ENCODE measurements at places on chromosomes 7 and 10.

DNA sequence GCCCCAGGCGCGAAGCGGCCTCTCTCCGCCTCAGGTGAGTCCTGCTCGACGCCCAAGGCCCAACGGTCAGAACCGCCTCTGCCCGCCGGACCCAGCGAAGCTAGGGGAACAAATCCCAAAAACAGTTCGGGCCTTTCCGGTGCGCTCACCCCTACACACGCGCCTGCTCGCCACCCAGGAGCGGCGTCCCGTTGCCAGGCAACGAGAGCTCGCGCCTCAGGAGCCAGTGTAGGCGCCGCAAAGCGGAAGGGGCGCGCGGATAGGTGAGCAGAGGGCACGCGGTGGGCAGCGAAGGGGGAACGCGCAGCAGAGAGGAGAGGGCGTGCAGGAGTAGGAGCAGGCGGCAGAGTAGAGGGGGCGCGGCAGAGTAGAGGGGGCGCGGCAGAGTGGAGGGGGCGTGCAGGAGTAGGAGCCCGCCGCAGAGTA is at the start of the genes DYDC1 and DYDC2:
Gene DYDC1, minus strand, starts transcription at position 193 of the 426 bp plus-strand sequence. CDS start 4,154 bp downstream, outside the sequence.
Gene DYDC2, plus strand, starts transcription at position 219 of the 426 bp plus-strand sequence. CDS start 5,663 bp downstream, outside the sequence.
- DNase-seq, result peak; percentile 20

- DNase-seq, result no peak
These were observed 96.5 kb upstream of the PODXL start for GRCh38 chr7:131652934-131653333.

DNA sequence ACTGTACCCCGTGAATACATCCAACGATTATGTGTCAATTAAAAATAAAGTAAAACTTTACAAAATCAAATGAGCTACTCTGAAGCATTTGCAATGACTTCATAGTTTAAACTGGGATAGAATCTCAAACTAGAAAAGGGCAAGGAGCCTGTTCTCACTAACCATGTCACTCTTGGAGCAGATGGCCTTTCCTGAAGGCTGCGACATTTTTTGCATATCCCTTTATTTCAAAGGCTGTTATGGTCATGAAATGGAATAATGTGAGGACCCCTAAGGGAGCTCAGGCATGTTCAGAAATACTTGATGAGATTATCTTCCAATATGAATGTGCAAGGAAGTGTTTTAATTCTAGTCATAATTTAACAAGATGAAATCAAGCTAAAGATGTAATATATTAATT is 679.4 kb downstream of the NRG3 start:
- DNase-seq, result no peak

- DNase-seq, result no peak
These were observed 293.0 kb upstream of the NPSR1 start for GRCh38 chr7:34365011-34365410.

GRCh38 chr10:17240096-17240495 is 12.1 kb downstream of the VIM start:
- DNase-seq, result no peak

- DNase-seq, result peak; percentile 82
These were observed 7.0 kb downstream of the PKD1L1 start for GRCh38 chr7:47941136-47941844.

DNA sequence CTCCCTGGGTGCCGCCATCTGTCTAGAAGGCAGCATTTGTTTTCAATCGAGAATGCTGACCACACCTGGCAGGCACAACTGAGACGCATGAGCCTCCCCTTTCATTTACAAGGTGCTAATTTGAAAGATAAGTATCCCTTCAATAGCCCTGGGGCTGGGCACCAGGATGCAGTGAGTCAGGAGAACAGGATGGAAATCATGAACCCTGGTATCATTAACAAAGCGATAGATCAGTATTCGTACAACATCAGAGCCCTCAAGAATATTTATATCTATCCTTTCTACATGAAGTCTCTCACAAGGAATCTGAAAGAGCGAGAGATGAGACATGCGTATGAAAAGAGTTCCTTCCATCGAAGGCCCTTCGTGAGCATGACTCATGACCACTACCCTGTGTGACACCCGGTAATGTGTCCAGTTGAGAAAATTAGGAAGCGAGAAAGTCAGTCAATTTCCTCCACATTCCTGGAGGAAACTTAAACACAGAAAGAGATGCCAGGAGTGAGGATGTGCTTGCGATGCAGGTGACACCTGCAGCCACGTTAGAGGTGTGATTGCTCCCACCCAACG is 123.1 kb upstream of the PITRM1 start:
- no peak for DNase-seq

DNA sequence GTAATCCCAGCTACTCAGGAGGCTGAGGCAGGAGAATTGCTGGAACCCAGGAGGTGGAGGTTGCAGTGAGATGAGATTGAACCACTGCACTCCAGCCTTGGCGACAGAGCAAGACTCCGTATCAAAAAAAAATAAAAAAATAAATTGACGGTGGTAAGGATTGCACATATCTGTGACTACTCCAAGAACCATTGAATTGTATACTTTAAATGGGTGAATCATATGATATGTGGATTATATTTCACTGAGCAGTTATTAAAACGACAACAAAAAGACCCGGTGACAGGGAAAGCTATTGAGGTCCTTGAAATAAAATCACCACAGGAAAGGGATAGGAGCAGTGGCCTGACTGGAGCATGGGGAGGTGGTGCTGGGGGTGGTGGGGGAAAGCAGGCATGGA is 31.2 kb upstream of the COMTD1 start:
- peak; percentile 13 for DNase-seq

DNA sequence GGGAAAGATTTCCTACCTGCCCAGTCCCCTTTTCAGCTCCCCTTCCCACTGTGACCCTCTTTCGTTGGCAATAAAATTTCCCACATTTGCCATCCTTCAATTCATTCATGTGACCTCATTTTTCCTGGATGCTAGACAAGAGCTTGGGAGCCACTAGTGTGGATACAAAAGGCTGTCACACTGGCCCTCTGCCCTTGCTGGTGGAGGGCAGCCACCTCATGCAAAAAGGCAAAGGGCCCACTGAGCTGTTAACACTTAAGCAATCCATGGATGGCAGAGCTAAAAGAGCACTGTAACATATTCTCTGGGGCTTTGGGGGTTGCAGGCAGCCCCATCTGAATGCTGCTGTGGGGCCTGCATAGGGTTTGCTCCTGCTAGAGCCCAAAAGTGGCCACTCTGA is 315.1 kb downstream of the NEBL start:
- no peak for DNase-seq

DNA sequence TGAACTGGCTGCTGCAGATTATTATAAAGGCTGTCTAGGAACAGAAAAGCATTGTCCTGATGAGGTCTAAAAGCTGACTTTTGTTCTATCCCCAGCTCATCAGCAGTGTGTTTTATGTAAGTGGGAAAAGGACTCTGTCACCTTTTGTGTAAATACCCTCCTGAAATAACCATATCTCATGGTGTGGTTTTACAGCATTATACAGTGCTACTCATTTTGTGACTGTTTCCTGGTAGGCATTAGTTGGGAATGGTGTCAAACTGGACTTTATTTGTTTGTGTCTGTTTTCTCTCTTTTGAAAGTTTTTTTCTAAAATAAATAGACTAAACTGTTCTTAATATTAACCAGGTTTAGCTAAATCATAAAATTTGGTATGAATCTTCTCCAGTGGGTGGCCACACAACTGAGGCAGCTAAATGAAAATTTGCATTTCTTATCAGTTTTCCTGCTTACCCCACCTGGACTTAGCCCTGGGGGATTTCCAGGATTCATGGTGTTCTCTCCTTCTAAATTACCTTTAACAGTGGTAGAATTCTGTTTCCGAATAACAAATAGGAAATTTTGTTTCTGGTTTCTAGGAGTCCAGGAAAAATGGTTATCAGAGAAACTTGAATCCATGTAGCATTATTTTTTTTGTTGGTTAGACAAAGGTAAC is 140.9 kb downstream of the LHFPL3 start:
- DNase-seq, result no peak

GRCh38 chr10:35135861-35136260 is 9.2 kb downstream of the CREM start:
- peak; percentile 15 for DNase-seq

DNA sequence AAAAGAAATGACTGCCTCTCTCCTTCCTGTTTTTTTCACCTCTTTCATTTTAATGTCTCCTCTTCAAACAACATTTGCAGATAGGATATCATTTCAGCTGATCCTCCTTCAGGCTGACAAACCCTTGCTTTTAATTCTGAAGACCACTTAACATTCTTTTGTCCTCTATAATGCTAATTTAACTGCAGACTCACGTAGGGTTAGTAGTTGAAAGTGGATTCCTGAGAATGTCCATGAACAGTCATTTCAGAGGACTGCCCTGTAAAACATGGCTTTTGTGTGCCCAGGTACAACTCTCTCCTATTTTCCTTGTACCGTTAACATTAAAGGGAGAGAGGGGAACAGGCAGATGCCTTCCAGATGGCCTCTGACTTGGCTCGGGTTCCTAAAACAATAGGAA is 524.4 kb downstream of the SDK1 start:
- no peak for DNase-seq

DNA sequence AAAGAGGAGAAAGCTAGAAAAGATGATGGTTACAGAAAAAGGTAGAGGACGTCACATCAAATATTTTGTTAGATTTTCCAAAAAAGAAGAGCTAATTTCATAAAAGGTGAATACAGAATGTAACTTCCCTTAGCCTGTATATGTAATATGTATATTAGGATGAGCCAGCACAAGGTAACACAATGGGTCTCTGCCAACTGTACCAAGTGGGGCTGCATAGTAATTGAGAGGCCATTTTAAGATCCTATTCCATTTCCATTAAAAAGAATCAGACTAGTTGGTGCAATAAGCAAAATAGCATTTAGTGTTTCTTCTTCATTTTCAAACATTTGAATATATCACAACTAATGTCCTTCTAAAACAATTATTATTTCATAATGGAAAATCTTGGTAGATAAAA is 134.6 kb downstream of the SEMA3A start:
- DNase-seq, result no peak

DNA sequence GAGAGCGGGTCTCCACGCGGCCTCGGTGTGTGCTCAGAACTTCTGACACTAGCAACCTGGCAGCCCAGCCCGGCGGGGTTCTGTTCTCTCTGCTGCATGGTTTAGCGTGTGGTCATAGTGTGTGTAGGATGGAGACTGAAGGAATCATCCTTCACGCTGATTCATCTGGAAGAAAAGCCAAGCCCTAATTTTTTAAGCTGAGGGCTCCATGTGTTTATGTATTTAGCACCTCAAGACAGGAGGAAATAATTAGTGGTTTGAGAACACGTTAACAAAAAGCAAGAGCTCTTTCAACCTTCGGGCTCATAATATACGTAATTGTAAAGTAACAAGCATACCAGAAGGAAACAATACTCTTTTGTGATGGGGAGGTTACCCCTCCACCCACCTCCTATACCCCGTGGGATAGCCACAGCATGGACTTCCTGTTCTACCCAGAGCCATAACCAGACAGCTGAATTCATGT is 504.6 kb upstream of the MKI67 start:
- no peak for DNase-seq

DNA sequence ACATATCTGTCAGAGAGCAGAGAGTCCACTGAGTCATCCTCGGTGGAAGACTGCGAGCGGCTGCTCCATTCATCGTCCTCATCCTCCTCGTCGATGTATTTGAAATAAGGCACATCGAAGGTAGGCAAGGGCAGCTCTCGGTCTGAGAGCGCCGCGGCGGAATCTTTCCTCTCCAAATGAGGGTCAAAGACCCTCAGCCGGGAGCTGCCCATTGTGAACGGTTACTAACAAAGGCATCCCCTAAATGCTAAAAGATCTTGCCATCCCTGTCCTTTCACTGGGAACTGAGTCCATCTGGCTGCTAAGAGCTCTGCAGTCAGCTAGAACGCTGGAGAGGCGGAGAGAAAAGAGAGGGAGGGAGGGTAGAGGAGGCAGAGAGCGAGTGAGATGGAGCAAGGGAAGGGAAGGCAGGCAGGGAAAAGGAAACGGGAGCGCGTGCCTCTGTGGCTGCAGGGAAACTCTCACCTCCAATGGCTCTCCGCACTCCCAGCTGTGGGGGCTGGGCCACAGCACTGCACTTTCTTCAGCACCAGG is 163.4 kb downstream of the RAPGEF5 start:
- DNase-seq, result peak; percentile 50

DNA sequence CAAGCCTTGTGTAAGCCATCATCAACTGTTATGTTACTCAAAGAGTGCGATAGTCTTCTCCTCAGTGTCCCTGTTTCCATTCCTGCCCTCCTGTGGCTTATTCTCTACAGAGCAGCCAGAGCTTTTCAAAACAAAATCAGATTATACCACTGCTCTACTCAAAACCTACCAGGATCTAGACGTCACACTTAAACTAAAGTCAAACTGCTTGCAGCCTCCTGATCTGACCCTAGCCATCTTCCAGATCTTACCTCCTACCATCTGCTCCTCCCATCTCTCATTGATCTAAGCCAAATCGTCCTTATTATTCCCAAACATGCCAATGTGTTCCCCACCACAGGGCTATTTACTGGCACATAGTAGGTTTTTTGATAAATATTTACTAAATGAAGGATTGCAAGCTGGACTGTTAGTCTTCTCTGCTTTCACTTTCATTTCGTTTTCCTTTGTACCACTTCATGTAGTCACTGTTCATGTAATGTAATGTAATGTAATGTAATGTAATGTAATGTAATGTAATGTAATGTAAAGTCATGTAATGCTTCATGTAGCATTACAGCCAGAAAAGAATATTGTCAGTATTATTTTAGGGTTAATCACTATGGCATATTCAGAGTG is 116.1 kb downstream of the GPR37 start:
- no peak for DNase-seq

- DNase-seq, result peak; percentile 60
These were observed 80.7 kb downstream of the MMRN2 start for GRCh38 chr10:86876748-86877147.

GRCh38 chr7:50618281-50618680 is 53.1 kb upstream of the DDC start:
- no peak for DNase-seq

DNA sequence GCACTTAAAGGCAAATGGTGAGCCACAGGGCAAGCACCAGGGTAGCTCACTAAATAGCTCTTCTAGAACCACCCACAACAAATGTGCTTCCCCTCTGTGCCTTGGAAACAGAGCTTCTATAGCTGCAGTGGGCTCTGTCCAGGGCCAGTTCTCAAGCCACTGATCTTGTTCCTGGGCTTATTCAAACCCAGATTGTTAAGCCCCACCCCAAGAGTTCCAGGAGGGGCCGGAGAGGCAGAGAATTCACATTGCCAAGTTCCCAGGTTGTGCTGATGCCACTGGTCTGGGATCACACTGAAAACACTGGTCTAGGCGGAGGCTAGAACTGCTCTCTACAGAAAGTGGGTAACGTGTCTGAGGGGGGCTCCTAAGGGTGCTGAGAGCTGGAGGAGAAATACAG is 15.4 kb upstream of the KDM7A start:
- DNase-seq, result no peak

DNA sequence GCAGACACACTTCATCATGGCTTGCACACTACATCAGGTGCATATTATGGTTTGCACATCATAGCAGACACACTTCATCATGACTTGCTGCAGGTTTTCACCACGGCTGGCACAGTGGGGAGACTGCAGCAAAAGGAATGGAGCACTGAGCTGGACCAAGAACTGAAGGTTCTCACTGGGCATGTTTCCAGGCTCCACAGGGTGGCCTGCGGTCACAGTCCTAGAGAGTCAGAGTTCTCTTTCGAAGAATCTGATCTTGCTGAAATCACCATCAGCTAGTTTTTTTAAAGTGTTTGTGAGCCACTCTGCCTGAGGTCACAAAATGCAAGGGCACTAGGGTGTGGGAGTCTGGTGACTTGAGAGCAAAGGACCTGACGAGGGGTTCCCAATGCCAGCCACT is 140.4 kb upstream of the NPY start:
- DNase-seq, result peak; percentile 26

All from choroid plexus epithelial cell (primary cell).